ENCODE measurements at places on chromosomes 7 and 10.

DNA sequence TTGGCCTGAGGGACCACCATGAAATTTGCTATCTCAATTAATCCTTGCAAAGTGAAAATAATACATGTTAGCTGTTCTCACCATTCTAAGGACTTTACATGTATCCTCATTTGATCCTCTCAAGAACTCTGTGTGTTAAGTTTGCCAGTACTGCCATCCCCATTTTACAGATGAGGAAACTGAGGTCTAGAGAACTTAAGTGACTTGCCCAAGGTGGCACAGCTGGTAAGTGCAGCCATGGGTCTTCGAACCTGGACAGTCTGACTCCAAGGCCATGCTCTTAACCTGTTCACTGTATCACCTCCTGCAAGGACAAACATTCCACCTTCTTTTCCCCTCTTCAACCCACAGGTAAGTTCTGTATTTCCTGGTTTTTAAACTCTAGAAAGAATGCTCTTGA, 85.3 kb upstream of the NFE2L3 start:
- DNase-seq = no peak

- no peak for DNase-seq
Measured at GRCh38 chr10:97179731-97180362, 5.9 kb downstream of the SLIT1 start.

- DNase-seq = no peak
Measured at GRCh38 chr10:25965584-25965983, 31.6 kb downstream of the MYO3A start.

DNA sequence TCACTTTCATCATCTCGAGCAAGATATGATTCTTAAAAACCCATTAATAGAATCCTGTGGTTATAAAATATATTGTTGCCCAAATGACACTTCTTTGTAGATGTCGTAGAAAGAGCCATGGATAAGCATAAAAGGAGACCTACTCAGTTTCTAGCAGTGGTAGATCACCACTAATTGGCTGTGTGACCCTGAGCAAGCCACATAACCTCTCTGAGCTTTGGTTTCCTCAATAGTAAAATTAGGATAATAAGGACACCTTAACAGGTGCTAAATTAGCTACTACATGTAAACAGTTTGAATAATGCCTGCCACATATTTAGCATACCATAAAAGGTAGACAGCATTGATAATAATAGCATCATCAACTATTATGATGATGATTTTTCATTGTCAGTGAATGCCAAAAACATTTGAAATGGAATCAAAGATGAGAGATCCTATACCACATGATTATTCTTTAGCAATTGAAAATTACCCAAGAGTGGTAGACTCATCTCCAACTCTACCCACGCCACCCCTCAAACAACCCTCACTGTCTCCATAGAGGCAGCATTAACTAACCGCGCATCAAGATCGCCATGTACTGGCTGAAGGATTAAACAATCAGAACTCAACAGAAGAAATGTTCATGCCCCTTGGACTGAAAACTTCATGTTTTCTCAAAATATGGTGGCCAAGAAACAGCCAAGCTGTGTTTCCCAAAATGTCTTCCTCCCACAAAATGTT, 45.8 kb downstream of the CHST15 start:
- DNase-seq = no peak

DNA sequence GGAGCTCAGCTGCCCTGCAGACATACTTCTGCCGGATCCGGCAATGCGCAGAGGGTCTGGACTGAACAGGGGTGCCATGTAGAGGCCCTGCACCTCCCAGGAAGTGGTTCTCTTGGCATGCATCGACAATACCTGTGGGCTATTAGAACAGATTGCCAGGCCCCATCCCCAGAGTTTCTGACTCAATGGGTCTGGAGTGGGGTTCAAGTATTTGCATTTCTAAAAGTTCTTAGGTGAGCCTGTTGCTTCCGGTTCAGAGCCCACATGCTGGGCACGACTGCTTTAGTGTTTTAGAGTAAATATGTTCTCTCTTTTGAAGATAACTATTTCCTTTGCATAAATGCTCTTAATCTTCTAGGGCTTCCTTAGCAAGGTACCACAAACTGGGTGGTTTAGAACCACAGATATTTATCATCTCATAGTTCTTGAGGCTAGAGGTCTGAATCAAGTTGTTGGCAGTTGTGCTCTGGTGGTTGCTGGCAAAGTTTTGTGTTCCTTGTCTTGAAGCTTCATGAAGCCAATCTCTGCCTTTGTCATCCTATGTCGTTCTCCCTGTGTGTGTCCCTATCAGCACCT, 435.5 kb downstream of the TCERG1L start:
- no peak for DNase-seq

GRCh38 chr10:4331150-4331549, 494.9 kb upstream of the AKR1E2 start:
- no peak for DNase-seq

DNA sequence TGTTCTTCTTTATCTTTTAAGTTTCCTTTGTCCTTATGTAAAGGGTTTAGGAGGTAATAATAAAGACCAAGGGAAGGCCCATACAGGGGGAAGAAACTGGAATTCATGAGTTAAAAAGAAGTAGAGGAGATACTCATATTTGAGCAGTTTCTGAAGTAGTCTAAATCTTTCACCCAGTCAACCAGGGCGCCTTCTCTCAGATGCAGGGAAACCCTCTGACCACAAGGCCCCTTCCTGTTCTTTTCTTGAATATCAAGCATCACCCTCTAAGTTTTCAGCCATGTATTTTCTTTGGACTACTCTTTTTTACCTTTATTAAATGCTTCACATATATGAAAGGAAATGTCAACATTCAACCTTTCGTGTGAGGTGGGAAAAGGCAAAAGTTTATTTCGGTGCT, 630.8 kb downstream of the SUGCT start:
- no peak for DNase-seq

DNA sequence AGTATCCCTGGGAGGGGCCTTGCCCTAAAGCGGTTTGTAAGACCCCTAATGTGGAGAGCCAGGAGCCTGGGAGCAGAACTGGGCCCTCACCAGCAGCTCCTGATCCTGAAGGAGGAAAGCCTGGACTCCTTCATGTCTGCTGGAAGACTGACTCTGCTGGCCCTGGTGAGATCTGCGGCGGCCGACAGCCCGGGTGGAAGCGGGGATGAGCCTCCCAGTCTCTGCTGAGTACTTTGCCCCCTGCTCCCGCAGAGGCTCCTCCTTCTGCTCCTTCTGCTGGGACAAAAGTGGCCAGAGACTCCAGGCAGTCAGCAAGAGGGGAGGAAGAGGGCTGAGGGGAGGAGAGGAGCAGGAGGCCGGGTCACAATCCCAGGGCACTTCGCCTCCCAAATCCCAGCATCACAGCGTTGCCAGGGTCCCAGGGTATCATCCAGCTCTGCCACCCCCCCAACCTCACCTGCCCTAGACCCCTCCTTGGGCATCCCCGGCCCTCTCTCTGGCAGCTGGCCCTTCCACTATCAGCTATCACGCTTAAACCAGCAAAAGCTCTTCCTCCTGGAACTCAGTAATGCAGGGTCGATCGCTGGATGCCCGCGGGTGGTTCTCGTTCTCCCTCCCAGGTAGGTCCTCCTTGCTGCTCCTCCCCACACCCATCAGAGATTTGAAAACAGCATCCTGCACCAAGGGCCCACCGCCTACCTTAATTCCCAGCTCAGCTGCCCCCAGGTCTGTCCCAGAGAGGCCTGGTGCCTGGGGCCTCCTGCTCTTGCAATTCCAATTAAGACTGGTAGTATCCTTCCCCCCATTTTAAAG, 7.9 kb downstream of the TBATA start:
- DNase-seq = no peak

DNA sequence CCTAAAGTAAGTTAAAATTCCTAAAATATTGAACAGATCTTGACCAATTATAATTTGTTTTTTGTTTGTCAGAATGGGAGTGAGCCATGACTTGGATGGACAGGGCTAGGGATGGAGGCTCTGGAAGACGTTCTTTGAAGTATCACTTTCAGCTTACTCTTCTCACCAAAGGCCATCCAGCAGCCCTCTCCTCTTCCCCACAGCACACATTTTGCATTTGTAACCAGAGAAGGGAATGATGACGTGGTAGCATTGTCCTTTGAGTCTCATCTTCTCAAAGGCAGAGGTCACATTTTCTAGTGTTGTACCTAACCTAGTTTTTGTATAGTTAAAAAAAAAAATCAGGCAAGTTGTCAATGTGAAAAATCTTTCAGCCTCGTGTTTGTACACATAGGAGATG, 43.8 kb upstream of the AGR3 start:
- DNase-seq = no peak

DNA sequence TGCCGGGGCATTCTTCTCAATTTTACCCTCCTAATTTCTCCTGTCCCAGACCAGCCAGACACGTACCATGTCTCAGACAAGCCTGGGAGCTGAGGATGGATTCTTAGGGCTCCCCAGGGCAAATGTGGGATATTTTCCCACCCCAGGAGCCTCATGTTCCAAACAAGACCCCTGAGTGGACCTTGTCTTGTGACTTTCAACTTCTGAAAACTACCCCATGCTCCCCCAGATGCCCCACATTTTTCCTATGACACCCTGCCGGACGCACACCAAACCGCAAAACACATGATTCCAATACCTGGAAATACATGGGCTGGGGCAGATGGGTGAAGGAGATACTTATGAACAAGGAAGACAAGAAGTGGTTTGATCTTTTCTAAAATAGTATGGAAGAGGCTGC, 874 bp downstream of the GIMAP5 start:
- DNase-seq = no peak

DNA sequence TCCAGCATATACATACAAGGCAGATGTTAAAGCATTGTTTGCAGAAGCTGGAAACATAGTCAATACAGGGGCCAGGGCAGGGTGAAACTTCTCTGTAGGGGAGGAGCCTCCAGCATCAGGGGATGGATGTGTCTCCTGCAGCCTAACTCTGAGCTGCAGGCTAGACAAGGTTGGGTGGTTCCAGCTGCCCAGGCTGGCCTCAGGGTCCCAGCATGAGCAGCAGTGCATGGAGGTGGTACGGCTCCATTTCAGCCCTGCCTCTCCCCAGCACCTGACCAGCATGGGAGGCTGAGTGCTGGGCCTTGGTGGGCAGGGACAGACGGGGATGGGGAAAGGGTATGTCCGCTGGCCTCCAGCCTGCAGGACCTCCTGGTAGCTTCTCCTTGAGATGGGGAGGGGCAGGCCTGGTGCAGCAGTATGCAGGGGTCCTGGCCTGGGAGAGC, 7.4 kb upstream of the TBRG4 start:
- DNase-seq = no peak

- no peak for DNase-seq
Measured at GRCh38 chr7:17719998-17720397, 220.3 kb downstream of the SNX13 start.

- DNase-seq = no peak
Measured at GRCh38 chr10:78868048-78868447, 200.7 kb upstream of the ZMIZ1 start.

- no peak for DNase-seq
Measured at GRCh38 chr7:129188372-129188891, at the start of gene SMO. Gene SMO, plus strand, starts transcription at chr7:129188633. Its CDS starts 519 bp downstream, at chr7:129189152.

GRCh38 chr10:3844491-3845025, 59.5 kb upstream of the KLF6 start:
- DNase-seq = no peak

GRCh38 chr7:924541-925231, 29.8 kb downstream of the ADAP1 start:
- DNase-seq = no peak

DNA sequence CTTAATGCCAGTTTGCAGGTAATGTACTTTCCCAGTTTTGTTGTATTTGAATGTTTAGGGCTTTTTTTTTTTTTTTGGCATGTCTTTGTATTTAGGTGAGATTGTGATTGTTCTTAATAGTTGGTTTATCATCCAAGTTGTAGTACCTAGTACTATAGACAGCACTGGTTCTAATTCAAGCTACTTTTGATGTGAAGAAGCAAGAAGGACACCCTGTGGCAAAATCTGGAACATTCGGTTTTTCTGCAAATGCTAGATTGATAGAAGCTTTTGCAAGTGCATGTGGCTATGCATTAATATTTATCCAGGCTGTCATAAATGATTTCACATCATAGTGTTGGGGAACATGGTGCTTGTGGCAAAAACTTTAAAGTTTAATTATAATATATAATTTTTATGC, 248.9 kb downstream of the FOXP2 start:
- no peak for DNase-seq

DNA sequence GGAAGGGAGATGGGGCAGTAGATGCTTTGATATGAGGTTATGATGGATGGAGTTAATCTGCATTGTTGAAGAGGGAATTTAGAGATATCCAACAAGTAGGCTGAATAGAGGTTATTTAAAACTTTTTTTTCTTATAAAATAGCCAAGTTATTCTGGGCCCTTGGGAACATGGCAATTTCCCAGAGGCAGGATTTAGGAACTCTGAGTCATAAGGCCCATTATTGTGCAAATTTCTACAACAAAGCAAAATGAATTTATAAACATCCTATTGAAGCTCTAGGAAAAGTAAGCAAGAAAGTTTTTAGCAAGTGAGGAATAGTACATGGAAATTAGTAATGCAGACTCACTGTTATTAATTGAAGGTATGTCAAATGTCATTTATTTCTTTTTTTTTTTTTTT, 160.9 kb upstream of the NPY start:
- no peak for DNase-seq

GRCh38 chr7:46015107-46015868, 94.2 kb upstream of the IGFBP3 start:
- DNase-seq = no peak

DNA sequence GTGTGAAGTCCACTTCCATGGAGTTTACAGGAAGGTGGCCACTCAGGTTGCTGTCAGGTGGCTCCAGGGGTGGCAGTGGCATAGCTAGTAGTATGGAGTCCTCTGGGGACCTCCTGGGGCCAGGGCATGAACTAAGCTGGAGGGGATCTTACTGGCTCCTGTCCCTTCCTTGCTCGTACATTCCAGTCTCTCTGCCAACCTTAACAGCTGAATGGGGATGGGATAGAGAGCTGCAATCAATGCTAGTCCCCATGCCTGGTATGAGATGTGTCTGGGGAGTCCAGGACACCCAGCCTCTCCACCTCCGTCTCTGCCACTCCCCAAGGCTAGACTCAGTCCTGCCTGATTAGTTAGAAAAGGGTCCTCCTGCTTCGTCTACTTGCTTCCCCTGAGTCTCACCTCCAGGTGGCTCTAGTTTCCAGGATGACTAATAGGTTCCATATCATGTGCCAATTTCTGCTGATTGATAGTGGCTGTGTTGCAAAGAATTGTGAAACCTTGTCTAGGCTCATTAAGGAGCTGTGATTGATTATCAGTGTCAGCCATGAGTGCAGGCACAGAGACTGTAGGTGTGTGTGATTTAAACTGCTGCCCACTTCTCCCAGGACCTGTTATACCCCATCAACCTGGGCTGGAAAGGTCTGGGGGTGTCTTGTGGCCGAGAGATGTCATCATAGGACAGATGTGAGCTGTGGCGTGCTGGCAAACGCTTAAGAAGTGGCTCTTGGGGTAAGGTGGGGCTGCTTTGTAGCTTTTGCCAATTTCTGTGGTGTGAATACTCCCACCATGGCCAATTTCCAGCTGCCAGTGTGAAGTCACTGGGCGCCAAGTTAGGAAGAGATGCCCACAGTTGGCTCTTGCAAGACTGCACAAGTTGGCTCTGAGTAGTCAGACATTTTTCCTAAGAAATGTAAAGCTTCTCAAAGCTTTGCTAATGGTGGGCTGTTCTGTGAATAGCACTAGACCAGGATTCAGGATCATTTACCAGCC, 59.8 kb downstream of the COL13A1 start:
- no peak for DNase-seq

GRCh38 chr10:70457759-70458305, 16.4 kb upstream of the NODAL start:
- no peak for DNase-seq

- no peak for DNase-seq
Measured at GRCh38 chr7:101903515-101903868, 86.1 kb downstream of the CUX1 start.

- DNase-seq = no peak
Measured at GRCh38 chr7:134101716-134102115, 25.4 kb upstream of the LRGUK start.
